ENCODE measurements at places on chromosomes 2 and 18.

DNA sequence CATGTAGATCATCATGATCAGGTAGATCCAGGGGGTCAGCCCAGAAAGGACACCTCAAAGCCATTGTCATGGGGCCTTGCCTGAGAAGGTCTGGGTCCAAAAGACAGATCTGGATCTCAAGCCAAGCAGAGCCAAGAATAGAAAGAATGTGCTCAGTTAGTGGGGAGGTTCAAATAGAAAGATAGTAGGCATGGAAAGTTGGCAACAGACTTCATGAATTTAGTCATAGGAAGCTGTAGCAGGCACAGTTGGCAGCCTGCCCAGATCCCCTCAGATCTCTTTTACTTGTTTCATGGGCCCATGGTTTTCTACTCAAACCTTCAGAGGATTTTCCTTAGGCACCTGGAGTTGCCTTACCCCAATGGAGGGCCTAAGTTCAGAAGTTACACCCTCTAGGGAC lies 767.0 kb downstream of the SLC4A3 start:
- DNase-seq, result no peak

DNA sequence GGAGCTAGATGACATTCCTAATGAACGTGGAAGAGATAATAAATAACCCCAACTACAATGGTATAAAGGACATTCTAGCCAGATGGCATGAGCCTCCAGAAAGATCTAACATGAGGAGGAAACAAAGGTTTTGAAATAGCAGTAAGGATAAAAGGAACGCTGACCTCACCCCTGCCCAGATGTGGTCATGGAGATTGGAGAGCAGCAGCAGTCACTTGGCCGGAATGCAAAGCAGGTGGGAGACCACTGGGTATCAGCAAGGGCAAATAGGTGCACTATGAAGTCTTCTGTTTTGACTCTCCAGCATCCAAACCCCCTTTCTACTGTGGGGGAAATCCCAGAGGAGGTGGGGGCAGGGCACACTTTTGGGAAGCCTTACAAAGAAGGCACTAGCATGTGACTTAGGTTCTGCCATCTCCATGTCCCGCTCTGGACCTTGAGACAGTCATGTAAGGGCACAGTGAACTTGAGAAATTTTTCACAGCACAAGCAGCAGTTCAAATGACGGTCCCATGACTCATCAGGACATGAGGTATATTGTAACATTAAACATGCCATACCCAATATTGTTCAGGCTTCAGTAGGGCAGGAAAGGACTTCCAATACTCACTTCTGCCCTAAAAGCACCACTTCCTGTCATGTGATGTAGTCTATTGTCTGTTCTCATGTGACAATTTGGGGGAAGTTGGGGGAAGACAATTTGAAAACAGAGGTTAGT lies 55.2 kb downstream of the METTL4 start:
- DNase-seq, result peak; percentile 31

DNA sequence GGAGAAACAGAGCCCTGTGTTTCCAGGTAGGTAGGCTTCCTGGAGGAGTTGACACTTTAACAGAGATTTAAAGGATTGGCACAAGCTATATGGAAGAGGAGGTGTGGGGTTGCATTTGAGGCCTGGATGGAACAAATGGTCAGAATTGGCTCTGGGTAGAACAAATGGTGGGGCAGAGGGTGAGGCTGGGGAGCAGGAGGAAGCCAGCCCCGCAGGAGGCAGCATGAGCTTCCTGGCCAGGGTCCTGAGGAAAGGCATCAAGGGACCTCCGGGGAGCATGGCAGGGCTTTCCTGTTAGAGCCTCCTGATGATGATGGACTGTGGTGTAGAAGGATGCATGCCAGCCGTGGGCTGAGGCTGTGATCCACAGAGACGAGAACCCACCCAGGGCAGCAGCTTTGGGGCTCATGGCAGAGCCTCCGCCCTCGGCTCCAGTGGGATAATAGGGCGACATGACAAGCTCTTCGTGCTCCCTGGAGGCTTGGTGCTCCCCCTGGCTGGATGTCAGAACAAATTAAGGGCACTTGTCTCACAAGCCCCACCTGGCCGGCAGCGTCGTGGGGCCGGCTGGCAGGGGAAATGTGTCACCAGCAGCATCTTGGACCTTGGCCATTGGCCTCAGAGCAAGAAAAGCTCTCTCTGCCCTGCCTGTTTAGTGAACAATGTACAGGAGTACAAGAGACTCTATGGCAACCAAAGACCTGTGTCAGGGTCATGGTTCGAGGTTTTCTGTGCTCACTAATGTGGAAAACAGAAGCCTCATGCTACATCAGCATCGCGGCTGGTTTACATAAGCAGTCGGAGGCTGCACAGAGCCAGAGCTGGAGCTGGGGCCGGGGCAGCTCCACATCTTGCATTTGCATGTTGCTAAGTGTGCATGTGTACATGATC lies 153.5 kb downstream of the MYCN start:
- DNase-seq, result no peak

DNA sequence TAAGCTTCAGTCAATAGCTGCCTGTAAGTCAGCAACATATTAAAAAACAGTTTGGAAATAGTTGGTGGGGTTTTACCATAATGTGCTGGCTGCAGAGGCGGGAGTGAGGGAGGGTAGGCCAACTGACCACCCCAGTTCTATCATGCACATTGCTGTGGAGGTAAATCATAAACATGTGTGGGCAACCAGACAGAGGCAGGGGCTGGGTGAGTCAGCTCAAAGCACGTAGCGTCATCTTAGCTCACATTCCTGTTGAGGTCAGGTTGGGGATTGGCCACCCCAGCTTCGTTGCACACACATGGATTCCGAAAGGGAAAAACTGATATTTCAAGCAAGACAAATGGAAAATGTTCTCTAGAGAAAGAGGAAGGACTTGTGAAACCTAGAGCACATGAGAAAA lies 19.5 kb downstream of the GPR45 start:
- no peak for DNase-seq

- no peak for DNase-seq
Measured at GRCh38 chr2:144270951-144271350, 249.0 kb downstream of the ZEB2 start.

GRCh38 chr2:241187918-241188234 lies 601 bp upstream of the ANO7 start:
- DNase-seq, result no peak

GRCh38 chr2:239348563-239349452 lies 52.0 kb downstream of the HDAC4 start:
- DNase-seq, result no peak

GRCh38 chr2:41736105-41736567 lies 311.7 kb upstream of the PKDCC start:
- no peak for DNase-seq

DNA sequence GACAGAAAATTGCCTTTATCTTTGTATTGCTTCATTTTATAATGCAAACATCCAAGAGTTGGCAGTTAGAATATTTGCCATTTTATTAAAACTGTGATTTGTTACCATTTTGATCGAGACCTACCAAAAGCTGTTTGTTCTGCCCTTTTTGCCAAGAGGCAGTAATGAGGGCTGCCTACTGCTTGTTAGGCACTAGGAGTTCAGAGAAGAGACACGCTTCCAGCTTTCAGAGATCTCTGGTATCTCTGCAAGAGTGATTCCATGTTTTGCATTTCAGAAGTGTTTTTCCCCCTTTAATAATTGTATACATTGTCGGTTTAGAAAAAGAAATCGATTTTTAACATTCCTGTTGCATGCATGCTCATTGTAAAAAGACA lies 628 bp downstream of the MRPL30 start:
- DNase-seq, result no peak

- DNase-seq, result peak; percentile 16
Measured at GRCh38 chr18:79941473-79942119, 9.9 kb downstream of the SLC66A2 start.

DNA sequence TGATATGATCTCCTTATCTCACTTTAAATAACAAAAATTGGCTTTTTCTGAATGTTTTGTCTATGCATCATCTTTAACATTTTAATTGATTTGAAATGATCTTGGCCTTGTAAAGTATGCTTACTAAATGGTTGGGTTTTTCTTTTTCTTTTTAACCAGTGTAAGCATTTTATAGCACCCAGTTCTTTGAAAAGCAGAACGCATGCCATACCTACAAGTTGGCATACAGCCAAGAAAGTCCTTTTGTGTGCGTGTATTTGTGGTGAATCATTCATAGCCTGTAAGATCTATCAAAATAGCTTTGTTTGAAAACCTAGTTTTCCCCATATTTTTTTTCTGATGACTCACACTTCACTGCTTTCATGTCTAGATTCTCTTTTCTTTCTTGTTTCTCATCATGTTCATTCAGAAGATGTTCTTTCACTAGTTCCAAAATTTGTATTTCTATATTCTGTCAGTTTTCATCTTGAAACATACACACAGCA lies 4.1 kb upstream of the VRK2 start:
- DNase-seq, result no peak

DNA sequence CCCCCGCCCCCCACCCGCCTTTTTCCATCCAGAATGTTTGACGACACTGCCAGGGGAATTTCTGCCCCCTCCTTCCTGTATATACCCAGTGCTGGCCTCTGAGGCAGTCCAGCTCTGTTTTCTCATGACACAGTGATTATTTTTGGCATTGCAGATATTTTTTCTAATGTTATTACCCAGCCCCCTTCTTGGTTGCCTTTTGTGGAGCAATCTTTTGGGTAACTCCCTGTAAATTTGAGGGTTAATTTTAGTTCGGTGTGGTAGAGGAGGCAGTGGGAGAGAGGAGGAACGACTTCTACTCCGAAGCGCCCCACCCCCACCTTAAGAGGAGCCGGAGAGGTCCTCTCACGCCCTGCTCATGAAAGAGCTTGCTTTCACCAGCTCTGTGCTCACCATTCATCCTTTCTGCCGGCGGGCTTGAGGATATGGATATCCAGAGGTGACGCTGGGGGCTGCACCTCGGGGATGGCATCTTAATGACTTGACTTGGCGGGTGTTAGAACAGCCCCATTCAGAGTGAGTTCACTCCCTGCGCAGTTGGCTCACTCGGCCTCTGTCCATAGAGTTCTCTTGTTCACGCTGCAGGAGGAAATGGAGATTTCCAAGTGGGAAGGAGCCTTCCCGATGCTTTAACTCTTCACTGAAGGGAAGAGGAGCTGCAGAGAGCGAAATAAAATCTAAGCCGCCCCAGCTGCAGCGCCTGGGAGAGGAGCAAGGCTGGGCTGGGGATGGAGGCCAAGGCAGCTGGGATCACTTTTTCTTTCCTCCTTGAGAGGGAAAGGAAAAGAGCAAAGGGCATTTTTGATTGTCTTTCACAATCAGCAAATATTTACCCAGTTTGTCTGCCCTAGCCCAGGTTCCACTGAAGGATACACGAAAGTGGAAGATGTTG lies 38.4 kb downstream of the EPAS1 start:
- DNase-seq, result no peak

DNA sequence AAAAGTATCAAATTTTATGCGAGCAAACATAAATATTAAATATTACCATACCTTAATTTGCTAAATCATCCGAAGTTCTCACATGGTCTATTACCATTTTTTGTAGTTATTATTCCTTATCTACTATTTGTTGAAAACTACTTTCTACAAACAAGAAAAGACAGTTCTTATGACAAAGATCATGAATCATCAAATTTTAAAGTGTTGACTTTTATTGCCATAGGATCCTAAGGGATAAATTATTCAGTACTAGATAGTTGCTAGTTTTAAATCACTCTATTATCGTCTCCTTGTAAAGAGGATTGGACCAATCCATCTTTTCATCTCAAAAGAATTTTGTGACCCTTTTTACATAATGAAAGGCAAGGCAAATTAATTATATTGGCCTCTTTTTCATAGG lies 523.6 kb upstream of the TMEFF2 start:
- DNase-seq, result no peak

DNA sequence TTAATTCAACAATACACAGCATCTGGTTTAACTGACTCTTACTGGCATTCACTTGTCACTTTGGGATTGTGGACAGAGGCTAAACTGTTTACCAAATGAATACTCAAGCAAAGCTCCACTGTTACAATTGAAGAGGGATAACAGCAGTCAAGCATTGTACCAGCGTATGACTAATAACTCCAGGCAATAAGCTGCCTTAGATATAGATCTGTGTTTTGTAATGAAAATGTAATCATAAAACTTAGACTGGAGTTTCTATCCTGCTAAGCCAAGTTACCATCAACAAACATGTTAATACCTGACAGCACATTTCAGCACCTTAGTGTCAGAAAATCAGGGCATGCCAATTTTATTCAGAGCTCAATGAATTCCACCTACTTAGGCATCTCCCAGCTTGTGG lies 889.5 kb downstream of the EPHA4 start:
- DNase-seq, result no peak
